Stimulated activated CD4-positive, alpha-beta T cell treated with anti-CD3 and anti-CD28 coated beads, TNF-alpha, amount 100 ng/mL, for 24 hours (primary cell): ENCODE measurements at places on chromosomes 3 and 15.

DNA sequence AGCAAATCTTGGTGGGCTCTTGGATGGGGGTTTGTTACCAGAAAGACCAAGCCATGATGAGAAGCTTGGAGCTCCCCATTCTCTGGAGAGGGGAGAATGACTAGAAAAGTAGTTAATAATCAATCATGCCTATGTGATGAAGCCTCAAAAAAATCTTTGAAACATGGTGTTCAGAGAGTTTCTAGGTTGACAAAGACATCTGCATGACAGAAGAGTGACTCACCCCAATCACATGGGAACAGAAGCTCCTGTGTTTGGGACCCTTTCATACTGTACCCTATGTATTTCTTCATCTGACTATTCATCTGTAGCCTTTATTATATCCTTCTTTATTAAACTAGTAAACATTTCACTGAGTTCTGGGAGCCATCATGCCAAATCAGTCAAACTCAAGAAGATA is 87.4 kb downstream of the BCHE start:
- no peak for DNase-seq

DNA sequence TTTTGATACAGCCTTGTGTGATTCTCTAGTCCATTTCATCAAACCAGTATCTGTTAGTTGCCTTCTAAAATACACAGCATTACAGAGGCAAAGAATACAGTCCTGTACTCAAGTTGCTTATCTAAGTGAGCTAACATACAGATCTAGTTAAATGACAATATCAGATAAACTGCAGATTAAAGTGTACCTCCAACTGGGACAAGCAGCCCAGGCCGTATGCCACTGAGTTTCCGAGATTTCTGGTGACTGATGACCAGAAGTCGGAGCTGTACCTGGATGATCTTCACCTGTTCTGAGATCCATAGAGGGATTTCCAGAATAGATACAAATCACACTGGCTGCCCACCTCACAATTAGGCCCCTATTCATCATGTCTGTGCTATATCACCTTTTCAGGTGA is 6.3 kb upstream of the TRIM59 start:
- DNase-seq = no peak

DNA sequence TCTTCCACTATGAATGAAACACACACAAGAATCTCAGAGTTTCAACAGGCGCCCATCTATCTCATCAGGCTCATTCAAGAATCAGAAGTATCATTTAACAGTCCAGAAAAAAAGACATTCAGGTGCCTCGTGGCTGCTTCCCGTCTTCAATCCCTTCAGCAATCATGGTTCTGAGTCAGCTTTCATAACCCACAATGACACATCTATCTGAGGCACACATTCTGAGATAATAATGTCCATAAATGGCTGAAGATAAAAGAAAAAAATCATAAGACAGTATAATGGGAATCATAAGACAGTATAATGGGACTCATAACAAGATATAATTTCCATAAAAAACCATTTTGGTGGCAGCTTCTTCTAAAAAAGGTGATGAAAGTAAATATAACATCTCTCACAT is 52.4 kb downstream of the TNIK start:
- DNase-seq = no peak

DNA sequence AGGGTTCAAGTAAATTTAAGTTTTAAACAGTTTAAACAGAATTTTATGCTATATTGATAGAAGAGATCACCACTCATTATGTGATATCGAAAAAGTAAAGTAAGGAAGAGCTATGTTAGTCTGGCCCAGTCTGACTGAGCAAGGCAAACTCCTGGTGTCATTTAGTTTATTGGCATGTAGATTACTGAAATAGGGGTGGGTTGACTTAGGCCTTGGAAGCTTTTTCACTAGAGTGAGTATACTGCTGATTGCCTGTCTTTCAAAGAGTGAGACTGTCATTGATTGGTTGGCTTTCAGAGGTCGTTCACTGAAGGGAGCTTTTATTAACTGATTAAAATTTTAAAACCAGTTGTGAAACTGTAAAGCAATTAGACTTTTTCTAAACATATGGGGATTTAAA is 294.5 kb downstream of the NAALADL2 start:
- no peak for DNase-seq

GRCh38 chr15:44710236-44711095 is 657 bp downstream of the PATL2 start:
- DNase-seq = no peak

DNA sequence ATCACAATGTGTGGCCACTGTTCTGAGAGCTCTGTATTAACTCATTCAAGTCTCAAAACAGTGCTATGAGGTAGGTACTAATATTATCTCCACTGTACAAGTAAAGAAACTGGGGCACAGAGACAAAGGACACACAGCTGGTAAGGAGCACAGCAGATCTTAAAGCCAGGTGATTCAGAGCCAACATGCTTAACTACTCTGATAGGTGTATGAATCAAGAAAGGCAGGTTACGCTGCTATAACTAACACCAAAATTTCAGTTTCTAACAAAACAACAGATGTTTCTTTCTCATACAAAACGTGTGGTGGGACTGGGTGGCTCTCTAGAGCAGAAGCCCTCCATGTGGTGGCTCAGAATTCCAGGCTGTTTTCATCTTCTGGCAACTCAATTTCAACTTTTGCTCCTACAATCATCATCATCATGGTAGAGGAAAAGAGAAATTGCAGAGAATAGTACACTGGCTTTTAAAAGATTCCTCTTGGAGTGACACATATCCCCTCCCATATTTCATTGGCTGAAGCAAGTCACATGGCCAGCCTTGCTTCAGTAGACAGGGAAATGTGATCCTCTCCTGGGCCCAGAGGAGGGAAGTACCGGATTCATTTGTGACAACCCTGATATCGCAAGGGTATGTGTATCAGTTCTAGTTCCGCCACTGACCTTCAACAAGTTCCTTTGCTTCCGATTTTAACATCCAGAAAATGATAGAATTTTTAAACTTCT is 126.2 kb upstream of the PTX3 start:
- DNase-seq = no peak

- DNase-seq = no peak
Observed at GRCh38 chr3:46874430-46874829, 3.1 kb upstream of the PTH1R start.

- no peak for DNase-seq
Observed at GRCh38 chr15:100731267-100732152, 129.1 kb downstream of the ASB7 start.

DNA sequence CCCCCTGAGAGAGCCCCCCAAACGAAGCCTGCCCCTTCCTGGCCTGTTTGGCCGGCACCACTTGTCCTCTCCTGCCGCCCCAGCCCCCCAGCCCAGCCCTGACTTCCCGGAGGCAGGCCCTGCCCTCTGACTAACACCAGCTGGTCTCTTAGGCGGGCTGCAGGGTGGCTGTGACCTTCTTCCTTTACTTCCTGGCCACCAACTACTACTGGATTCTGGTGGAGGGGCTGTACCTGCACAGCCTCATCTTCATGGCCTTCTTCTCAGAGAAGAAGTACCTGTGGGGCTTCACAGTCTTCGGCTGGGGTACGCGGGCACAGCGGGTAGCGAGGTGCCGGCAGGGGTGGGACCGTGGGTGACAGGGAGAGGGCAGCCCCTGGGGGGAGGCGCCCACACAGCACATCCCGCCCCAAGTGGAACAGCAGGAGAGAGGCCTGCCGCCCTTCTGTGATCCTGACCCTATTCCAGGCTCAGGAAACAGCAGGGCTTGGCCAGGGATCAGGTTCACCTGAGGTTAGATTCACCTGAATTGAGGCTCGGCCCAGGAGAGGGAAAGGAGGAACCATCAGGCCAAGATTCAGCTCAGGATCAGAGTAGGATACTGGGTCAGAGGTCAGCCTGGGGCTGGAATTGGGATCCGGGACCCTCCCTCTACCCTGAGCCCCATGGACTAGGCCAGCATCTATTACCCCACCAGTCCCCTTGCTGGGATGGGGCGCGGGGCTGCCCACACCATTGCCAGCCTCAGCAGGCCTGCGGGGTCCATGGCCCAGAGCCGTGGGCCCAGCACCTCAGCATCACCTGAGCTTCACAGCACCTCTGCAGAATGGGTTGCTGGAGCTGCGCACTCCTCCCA is 21.9 kb downstream of the PTH1R start:
- DNase-seq = no peak

DNA sequence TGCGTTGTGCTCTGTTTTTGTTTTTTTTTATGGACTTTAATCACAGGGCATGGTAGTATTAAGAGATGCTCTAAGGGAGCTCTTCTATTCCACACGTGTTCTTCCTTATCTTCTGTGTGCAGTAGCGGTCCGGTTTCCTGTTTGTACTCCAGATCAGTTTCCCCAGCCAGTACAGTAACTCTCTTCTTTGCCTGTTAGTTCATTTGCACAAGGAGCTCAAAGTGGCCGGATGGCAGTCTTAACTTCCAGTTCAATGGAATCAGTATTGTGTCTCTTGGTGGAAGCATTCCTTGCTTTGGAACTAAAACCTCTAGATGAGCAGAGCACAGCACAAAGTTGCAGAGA is 122.0 kb downstream of the KLF13 start:
- no peak for DNase-seq

- DNase-seq = no peak
Observed at GRCh38 chr15:83276661-83277060, 7.8 kb downstream of the BNC1 start.

GRCh38 chr3:65899226-65899625 is 139.5 kb downstream of the MAGI1 start:
- no peak for DNase-seq

- peak; percentile 55 for DNase-seq
Observed at GRCh38 chr3:49165771-49166751, at the start of gene CCDC71. Gene CCDC71 (minus strand): TSS chr3:49166331. CDS start chr3:49164208, 2,123 bp downstream.

- no peak for DNase-seq
Observed at GRCh38 chr3:110291886-110292501, 779.6 kb upstream of the NECTIN3 start.

- DNase-seq = no peak
Observed at GRCh38 chr15:34472947-34473346, 35.3 kb upstream of the GOLGA8A start.

- no peak for DNase-seq
Observed at GRCh38 chr3:197426121-197426566, 127.7 kb upstream of the DLG1 start.

DNA sequence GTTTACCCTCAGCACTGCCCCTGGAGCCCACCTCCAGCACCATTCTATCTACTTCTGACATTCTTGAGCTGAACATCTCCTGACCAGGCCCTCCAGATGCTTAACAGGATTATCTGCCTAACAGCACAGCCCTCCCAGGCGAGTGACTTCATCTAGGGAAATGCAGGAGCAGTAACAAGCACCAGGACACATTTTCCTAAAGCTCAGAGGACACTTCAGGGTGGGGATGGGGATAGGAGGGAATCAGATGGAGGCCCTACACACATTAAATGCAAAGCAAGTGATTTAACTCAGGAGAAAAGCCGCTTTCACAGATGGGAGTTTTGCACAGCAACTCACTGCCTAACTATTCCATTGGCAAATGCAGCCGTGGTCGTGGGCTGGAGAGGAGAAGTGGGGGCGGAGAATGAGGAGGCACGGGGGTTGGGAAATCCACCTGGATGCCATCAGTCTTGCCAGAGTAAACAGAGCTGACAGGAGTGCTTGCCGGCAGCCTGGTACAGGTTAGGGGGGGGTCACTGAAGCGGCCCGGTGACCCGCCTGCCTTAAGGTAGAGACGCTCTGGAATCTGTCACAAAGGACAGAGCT is 21.3 kb upstream of the BNC1 start:
- DNase-seq = no peak

DNA sequence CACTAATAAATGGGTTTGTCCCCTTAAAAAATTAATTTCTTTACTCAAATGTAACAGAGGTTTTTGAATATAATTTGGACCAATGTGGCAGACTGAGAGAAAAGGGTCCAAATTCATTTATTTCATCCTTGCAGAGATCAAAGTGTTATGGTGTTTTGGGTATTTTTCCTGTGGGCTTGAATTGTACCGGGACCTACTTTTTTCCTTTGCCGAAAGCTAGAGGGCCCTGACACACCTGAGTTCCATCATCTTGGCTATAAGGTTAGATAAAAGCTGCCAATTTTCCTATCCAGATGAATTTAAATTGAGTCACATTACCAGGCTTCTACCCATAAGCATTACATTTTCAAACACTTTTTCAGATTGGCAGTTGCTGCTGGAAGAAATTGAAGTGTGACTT is 908 bp downstream of the CCNB2 start:
- no peak for DNase-seq

DNA sequence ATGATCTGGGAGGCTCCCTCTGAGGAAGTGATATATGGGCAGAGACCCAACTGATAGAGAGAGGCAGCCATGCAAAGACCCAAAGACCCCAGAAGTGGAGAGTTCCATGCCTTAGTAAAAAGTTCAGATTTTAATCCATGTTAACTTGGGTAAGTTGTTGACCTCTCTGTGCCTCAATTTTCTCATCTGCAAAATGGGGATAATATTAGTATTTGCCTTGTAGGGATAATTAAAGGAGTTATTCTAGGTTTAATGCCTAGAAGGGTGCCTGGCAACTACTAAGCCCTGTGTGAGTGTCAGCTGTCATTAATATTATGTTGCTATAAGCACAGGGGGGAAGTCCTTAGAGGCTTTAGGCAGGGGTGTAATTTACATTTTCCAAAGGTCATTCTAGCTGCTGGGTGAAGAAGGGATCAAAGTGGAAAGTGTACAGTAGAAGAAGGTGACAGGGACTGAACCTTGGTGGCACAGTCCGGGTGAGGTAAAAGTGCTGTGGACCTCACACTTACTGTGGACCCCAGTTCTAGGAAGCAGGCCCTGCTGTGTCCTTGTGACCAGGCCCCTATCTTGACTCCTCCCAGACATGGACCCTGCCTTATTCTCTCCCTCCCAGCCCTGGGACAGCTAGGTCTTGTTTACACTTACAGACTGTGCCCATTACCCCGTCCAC is 3.0 kb upstream of the RAD18 start:
- DNase-seq = no peak

DNA sequence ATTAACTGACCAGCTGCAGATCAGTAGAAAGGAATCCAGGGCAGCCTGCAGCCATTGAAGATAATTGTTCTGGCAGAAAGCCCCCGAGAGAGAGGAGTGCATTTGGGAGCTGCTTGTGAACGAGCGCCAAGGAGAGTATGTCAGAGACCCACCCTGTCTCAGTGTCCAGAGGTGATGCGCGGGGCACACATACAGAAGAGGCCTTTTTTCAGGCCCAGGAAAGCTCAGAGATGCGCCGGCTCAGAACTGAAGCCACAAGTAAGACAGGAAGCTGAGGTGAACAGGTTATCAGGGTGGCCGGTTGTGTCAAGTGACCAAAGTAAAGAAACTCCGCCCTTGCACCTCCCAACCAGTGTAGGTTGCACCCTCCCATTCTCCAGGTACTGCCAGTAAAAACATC is 59.8 kb upstream of the HEG1 start:
- DNase-seq = no peak

- no peak for DNase-seq
Observed at GRCh38 chr15:62848632-62849050, 193.9 kb upstream of the TPM1 start.
